ENCODE measurements at places on chromosomes 2 and 18. TPM values are rescaled to one million over a fixed set of nuclear protein-coding genes. Genes with fewer than 3 reads are reported as not detected.

KCNS3 gene
- total RNA-seq, result 150 TPM

GRCh38 chr18:78393086-78393862, 586.3 kb upstream of the SALL3 start:
- no peak for DNase-seq

KCNK3 gene
- 2.0 TPM for total RNA-seq

- DNase-seq, result no peak
These were observed 1199.7 kb downstream of the CNTNAP5 start for GRCh38 chr2:125224830-125225229.

- DNase-seq, result no peak
These were observed 735 bp downstream of the CD207 start for GRCh38 chr2:70834881-70835280.

DNA sequence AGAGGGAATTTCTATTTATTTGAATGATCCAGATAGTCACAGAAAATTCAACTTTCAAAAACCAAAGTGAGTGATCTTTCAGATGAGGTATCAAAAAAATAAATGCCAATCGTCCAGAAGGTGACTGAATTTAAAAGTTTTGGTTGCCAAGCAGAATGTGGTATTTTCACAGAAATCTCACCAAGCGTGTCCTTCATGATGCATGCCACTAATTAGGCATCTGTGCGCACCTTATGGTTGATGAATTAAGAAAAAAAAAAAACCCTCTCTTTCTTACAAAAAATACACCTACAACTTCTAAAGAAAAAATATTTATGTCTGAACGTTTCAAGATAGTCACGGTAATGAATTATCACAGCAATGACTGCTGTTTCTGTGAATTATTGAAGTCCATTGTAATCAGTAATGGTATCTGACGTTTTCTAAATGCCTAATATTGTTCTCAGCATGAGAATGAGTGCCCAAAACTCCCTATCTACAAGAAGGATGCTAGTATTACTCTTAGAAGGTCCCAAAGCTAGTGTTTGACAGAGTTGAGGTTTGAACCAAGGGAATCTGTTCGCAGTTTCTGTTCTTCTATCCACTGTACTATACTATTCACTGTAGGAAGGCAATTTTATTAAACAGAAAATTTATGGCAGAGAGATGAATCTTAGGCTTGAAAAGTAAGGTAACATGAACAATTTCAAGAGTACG, 219.6 kb upstream of the NETO1 start:
- no peak for DNase-seq

- no peak for DNase-seq
These were observed 76.9 kb downstream of the NXPH2 start for GRCh38 chr2:138703242-138703641.

DNA sequence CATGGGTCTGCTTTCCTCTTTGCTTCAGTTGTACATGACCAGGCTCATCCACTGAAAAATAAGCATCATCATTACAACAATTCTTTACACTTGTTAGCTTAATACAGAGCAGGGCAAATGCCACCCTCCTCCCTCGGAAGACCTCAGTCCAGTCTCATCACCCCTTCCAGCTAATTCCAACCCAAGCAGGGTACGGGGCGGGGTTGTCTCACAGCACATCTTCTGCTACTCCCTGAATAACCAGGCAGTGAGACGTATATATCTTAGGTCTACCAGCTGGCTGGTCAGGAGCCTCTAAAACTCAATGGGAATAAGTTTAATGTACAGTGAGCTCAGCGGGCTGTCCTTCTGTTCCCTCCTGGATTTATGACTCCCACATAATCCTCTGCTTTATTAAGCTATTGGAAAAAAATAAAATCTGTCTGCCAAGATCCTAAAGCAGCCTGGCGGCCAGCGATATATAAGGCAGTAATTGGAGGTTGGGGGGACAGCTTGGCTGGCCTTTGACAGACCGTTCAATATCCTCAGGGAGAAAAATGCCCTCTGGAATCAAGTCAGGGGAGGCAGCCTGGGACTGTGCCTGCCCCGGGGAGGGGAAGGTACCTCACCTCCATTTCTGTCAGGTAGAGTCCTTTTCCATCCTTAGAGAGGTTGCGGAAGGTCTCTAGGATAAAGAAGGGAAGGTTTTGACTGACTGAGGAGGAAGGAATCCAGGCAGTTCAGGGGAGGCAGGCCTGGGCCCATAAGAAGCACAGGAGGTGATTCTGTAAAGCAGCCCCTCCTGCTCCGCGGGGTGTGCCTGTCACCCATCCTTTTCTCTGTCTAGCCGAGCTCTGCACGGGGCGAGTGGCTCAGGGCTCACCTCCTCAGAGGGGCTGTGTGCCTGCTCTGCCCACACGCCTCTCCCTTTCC, 76.3 kb downstream of the CAPN13 start:
- DNase-seq, result no peak

GRCh38 chr2:140814141-140814540, 1316.7 kb downstream of the LRP1B start:
- no peak for DNase-seq

GRCh38 chr2:160207804-160208654, 8.0 kb upstream of the ITGB6 start:
- DNase-seq, result peak; percentile 86

DNA sequence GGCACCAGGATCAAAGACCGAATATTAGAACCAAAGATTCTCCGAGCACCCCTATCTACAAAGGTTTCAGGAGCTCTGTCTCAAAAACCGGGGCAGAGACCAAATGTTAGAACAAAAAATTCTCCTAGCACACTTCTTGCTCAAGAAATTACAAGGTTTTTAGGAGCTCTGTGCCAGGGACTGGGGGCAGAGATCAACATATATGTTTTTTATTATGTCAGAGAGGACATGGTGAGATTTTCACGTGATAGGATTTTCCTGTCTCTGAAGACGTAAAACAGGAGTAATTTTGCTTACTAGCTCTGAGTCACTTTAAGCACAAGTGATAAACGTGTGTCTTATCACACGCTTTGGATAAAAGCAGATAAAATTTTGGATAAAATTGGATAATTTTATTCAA, 34.8 kb upstream of the ODC1 start:
- DNase-seq, result no peak

RMC1 gene
- 21.9 TPM for total RNA-seq

CCDC148 gene
- 0.43 TPM for total RNA-seq

PNPT1 gene
- 38.4 TPM for total RNA-seq

GRCh38 chr18:34529358-34530335, 180.5 kb upstream of the DTNA start:
- no peak for DNase-seq

- DNase-seq, result no peak
These were observed 127.1 kb upstream of the TANK start for GRCh38 chr2:161033059-161033660.

GRCh38 chr2:26494199-26494598, 16.3 kb upstream of the OTOF start:
- DNase-seq, result no peak

GRCh38 chr18:26057344-26057773, 33.1 kb downstream of the SS18 start:
- DNase-seq, result no peak

DNA sequence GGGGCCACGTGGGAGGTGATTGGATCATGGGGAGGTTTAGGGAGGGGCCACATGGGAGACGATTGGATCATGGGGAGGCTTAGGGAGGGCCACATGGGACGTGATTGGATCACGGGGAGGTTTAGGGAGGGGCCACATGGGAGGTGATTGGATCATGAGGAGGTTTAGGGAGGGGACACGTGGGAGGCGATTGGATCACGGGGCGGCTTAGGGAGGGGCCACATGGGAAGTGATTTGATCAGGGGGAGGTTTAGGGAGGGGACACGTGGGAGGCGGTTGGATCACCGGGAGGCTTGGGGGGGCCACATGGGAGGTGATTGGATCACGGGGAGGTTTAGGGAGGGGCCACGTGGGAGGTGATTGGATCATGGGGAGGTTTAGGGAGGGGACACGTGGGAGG, 22.5 kb upstream of the SALL3 start:
- DNase-seq, result no peak

- DNase-seq, result no peak
These were observed 150.5 kb upstream of the TWIST2 start for GRCh38 chr2:238697193-238698071.

GRCh38 chr2:172922306-172922705, 153.3 kb upstream of the MAP3K20 start:
- no peak for DNase-seq

EIPR1 gene
- 10.3 TPM for total RNA-seq

DNA sequence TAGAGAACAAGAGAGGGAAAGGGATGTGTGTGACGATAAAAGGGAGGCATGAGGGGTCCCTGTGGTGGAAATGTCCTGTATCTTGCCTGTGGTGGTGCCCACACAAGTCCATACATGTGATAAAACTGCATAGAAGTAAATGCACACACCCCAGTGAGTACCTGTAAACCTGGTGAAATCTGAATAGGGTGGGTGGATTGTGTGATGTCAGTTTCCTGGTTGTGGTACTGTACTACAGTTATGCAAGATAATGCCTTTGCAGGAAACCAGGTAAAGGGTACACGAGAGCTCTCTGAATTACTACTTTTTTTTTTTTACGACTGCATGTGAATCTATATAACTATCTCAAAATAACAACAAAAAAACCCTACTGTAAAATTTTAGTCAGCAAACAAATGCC, 22.1 kb downstream of the SERPINE2 start:
- no peak for DNase-seq

CCDC74B gene
- 0.89 TPM for total RNA-seq

GRCh38 chr2:10382354-10383061, 65.6 kb downstream of the ODC1 start:
- DNase-seq, result peak; percentile 59

DNA sequence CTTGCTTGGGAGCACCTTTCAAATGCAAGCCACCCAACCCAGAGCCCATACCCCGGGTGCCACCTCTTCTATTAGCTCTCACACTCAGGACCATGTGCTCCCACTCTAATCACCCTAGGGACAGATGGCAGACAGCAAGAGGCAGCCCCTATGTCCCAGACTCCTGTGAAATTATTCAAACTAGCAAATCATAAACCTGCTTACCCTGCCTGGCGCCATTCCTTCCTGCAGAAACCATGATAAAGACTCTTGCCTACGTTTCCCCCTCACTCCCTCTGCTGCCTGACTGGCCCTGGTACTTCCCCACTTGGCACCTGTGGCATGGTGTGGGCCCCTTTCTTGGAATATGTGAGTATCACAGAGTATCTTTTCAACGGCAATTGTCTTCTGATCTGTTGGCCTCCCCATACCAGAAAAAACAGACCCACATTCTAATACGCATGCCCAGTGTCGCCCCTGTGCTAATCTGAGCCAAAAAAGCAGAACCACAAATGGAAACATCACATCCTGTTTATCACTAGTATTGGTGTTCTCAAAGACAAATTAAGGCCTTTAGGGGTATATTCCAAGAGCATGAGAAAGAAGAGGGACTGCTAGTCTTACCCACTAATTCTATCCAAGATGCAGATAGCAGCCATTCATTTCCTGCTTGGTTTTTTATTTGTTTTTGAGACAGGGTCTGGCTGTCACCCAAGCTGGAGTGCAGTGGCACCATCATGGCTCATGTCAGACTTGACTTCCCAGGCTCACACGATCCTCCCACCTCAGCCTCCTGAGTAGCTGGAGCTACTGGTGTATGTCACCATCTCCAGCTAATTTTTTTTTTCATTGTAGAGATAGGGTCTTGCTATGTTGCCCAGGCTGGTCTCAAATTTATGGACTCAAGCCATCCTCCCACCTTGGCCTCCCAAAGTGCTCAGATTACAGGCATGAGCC, 44.1 kb upstream of the TTC39C start:
- peak; percentile 37 for DNase-seq

DNA sequence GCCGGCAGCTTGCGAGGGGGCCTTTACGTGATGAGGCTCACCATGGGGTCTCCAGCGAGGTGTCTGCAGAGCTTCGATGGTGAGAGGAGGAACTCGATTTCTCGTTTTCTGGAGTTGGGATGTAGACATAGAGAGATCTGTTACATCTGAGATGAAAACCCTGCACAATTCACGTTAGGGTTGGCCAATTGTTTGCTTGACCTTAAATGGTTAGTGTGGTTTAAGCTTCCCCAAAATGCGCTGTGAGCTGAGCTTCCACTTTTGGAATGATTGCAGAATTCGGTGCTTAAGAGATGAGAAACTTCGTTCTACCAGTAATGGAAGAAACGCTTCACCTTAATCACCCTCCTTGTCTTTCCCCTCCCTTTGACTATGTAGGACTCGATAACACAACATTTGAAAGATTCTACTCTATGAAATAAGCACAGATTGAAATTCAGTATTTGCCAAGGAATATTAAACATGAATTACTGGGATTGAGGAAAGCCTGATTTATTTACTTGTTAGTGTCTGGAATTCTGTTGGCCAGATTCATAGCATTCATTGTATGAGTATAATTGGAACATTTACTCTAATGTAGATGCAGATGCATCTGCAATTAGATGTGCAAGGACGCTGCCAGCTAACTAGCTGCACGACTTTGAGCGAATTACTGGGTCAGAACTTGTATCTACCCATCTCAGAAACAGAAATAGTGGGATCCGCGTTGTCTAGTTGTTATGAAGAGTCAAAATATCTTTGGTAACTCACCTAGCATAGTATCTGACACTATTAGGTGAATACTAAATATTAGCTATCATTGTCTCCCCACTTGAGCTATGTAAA, 1.6 kb upstream of the KLF7 start:
- peak; percentile 71 for DNase-seq

DNA sequence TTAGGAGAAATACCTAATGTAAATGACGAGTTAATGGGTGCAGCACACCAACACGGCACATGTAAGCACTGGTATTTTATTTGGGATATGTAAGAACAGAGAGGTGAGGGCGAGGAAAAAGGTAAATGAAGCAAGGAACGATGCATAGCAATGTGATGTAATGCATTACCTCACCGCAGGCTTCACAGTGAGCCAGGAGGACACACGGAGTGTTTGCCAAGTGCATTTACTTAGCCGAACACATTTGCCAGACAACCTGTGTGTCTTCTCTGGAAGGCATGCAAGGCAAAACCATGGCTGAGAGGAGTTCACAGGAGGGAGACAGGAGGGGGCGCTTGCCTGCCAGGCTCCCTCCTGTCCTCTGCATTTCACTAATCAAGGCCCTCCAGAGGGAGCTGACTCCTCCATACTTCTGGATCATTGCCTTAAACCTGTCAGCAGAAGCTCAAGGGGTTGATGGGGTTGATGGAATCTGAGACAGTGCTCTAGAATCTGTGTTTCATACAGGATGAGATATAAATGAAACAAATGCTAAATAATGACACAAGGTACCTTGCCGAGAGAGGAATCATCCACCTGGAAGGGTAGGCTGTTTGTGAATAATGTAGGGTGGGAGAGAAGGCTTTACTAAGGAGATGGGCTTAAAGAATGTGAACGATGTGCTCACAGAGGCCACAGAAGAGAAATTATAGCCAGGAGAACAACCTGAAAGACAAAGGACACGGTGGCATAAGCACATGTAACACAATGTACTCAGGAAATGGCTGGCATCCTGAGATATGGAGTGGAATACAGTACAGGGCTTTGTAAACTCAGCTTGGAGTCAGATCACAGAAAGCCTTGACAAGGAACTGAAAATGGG, 9.1 kb upstream of the TPRKB start:
- DNase-seq, result no peak

DNA sequence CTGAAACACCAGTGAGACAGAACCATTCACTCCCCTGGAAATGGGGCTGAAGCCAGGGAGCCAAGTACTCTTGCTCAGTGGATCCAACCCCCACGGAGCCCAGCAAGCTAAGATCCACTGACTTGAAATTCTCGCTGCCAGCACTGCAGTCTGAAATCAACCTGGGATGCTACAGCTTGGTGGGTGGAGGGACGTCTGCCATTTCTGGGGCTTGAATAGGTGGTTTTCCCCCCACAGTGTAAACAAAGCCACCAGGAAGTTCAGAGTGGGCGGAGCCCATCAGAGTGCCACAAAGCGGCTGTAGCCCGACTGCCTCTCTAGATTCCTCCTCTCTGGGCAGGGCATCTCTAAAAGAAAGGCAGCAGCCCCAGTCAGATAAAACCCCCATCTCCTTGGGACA, 292.8 kb downstream of the LNPK start:
- DNase-seq, result no peak

Data from stomach (tissue), 19 donors.